Activated CD4-positive, CD25-positive, alpha-beta regulatory T cell (primary cell): ENCODE measurements at places on chromosomes 11 and 22.

GRCh38 chr11:44203270-44204043 lies 106.5 kb downstream of the ALX4 start:
- no peak for DNase-seq

- no peak for DNase-seq
These were observed 9.6 kb upstream of the HTATIP2 start for GRCh38 chr11:20353829-20354434.

DNA sequence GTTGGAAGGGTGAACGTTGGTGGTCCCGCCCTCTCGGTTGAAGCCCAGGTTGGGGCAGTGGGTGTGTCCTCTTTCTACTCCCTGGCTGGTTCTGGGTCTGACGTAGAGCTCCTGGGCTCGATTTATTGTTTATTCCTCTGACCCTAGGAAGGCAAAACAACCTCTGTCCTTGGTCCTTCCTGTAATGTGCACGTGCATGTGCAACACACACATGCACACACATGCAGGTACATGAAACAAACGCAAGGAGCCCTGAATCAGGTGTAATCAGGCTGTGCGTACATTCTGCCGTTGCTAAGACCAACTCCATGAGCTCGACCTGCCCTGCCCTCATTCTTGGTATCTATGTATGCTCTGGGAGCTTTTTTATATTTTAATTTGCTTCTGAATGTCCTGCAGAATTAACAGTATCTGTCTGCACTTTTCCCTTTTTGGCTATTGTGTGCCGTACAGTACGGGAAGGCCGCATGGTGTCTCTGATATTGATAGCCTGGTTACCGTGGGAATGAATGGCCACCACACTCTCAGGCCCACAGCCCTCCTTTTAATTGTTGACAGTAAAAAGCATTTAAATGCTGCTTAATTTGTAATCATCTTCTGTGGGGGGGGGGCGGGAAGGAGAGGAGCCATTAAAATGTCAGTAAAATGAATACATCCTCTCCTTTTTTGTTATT lies 66.0 kb upstream of the NNMT start:
- no peak for DNase-seq

GRCh38 chr11:17526931-17527627 lies 17.1 kb downstream of the USH1C start:
- DNase-seq, result no peak

GRCh38 chr11:69485337-69486041 lies 4.0 kb downstream of the LINC01488 start:
- no peak for DNase-seq

GRCh38 chr11:57290288-57290687 lies 34.5 kb downstream of the TNKS1BP1 start:
- no peak for DNase-seq

DNA sequence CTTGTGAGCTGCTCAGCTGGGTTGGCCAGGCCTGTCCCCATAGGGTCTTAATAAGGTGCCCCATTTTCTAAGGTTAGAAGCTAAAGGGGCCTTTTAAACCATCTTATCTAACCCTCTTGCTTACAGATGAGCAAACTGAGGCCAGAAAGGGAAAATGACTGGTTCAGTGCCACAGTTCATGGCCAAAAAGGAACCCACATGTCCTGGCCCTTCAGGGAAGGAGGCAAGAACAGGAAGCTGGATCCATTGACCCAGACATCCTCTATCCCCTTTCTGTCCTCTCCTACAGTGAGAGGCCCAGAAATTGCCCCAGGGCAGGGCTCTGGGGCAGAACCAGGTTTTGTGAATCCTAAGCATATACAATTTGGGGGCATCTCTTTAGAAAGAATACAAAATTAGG lies 10.0 kb downstream of the PRG3 start:
- DNase-seq, result no peak

DNA sequence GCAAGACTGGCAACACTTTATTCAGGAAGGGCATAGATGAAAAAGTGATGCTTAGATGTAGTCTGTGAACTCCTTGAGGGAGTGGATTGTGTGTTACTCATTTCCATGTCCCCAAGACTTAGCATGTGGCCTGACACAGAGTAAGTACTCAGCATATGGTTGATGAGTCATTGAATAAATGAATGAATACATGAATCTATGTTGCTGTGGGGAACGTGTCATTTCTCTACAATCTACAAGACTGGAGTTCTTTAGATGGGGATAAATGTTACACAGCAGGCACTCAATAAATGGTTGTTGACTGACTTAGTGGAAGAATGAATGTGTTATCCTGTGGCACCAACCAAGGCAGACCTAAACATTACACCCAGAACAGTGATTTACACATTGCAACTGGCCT lies 17.9 kb downstream of the BPIFC start:
- DNase-seq, result no peak

DNA sequence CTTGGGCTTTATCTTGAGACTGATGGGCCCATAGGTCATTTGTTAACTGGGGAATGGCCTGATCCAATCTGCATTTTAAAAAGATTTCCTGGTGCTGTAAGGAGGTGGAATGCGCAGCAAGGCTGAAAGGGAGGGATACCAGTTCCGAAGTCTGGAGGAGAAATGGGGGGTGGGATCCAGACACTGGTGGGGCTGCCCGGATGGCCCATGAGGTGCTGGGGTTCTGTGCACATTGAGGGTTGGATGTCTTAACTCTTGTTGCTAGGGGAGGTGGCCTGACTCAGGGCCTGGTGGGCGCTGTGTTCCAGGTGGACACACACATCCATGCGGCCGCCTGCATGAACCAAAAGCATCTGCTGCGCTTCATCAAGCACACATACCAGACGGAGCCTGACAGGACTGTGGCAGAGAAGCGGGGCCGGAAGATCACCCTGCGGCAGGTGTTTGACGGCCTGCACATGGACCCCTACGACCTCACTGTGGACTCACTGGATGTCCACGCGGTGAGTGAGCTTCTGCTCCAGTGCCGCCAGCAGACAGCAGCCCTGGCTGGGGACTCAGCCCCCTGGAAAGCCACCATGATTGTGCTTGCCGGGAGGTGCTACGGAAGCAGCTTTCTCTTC lies 38.1 kb downstream of the AMPD3 start:
- no peak for DNase-seq

- DNase-seq, result no peak
These were observed 148.2 kb downstream of the CHST1 start for GRCh38 chr11:45517171-45517770.

- DNase-seq, result no peak
These were observed 108.2 kb upstream of the ARHGAP42 start for GRCh38 chr11:100578831-100579311.
